Kasumi-1 (cell line): ENCODE measurements at places on chromosomes 3 and 15.
A peak's percentile ranks its signal among the peaks of the same experiment; 100 is the strongest.

- no peak for DNase-seq
Measured at GRCh38 chr3:195788711-195789581, 22.8 kb downstream of the MUC4 start.

DNA sequence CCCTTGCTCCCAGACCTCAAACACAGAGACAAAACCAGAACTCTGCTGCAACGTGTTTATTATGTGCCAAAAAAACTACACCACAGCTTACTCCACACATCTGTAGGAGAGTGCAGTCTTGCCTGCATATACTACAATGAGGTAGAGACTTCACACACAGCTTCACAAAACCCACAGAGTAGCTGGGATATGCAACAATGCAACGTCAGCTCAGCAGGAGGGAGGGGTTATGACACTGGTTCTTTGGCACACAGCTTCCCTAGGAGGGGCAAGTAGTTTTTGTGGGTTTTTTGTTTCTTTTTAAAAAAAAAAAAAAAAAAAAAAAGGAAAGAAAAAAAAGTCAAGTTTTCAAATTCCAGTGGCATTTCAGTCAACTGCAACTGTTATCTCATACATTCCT, 2.9 kb upstream of the RPS17 start:
- DNase-seq, result no peak

DNA sequence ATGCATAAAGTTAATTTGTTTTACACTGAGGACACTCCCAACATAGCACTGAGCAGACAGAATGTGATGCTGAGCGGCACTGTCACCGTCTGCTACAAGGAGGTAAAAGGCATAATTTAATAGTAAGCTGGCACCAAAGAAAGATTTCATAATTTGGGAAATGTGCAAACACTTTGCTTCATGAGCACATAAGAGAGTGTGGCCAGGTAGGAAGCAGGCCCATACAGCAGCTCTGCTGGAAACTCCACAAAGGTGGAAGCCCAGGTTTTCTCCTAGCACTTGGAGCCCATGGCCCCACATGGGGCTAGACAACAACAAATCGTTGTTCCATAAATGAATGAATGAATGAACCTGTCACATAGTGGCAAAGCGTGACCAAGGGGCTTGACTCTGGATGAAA, 68.5 kb upstream of the CACNA2D3 start:
- no peak for DNase-seq

DNA sequence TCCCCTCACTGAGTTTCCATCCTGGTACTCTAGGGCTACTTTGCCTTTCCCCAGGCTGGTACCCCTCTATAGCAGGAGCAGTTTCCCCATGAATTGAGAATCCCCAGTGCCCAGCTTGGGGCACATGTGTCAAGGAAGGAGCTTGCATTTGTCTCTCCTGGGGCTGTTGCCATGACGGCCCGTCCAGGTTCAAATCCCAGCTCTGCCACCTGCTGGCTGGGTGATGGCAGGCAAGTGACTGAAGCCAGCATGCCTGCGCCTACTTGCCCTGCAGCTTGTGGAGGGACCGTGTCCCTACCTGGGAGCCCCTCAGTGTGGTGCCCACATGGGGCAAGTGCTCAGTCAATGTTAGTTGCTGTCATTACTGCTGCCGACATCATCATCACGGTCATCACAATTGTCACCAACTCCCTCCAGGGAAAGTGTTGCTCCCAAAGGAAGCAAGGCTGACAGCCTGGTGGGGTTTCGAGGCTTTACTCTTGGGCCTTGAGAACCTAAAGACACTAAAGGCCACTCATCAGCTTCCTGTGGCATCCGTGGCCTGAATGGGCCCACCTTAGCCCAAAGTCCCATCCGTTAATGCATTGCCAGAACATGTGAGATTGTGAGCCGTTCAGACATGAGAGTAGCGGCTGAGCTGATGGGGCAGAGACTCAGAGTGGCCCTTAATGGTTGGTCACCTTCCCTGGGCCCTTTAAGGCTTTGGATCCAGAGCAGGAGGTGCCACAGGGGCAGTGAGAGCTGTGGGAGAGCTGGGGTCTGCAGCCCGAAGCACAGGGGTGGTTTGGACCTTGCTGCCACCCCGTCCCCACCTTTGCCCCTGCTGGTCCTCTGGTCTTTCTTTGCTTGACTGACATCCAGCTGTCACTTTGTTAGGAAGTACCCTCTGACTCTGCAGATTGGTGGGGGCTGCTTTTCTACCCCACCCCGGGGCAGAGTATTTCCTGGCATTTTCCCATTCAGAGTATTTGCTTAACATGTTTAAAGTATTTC, 144.4 kb downstream of the DNAJB8 start:
- DNase-seq, result peak; percentile 51

GRCh38 chr15:45376967-45377608, 1.3 kb downstream of the GATM start:
- DNase-seq, result no peak

DNA sequence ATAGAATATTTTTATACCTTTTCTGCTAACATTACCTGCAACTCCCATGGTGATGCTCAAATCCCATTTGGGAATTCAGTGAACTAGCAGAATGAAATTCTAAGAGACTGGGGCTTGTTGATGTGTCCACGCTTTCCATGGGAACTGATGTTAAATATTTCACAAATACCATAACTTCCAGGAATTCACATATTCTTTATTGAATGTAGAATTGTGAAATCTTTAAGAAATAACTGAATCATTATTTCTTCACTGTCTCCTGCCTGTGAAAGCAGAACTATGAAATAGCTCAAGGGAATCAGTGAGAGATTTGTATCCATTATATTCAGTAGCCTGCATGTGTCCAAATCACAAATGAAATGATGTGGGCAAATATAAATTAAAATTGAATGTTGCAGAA, 130.8 kb downstream of the SERPINI1 start:
- no peak for DNase-seq

DNA sequence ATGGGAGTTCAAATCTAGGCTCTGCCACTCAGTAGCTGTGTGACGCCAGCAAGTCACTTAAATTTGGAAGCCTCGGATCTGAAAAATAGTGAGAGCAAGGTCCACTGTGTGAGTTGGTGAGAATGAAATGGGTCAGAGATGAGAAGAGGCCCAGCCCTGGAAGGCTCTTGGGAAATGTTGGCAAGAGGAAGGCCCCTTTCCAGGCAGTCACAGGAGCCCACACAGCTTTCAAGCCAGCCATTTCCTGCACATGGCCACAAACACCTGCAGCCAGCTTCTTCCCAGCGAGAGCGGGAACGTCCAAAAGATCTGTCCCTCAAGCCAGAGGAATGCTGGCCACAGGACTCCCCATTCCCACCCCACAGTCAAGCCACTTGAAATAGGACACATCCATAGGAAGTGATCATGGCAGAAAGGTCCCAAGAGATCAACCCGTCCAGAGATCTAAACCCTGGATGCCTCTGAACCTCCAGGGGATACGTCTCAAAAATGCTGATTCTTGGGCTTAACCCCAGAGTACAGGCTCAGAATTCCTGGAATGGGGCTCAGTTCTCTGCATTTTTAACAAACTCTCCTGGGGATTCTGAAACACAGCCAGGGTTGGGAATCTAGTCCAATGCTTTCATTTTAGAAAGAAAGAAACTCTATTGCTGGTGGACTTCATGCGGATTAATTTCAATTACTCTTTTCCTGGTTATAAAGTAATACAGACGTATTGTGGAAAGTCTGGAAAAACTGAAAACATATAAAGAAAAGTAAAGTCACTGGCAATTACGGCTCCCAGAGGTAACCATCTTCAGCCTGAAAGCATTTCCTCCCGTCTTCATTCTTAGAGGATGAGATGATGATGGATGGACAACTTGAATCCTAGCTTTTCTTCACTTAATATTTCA, 35.9 kb downstream of the NTRK3 start:
- DNase-seq, result no peak

DNA sequence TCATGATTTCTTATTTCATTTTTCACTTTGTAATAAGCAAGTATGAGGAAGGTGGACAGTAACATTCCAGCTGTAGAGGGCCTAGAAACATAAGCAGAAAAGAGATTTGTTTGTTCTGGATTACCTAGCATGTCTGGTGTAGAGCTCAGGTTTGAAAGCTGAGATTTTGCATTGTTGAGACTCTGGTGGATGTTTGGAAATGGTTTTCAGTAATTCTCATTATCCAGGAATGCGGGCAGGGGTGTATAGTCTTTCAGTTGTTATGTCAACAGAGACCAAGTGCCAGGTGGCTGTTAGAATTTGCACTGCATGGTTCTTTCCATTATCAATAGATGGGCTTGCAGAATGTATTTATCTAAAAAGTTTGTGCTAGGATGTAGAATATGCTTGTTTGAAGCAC, 10.9 kb downstream of the GPD1L start:
- no peak for DNase-seq

- DNase-seq, result no peak
Measured at GRCh38 chr3:28122227-28122626, 119.2 kb upstream of the CMC1 start.

DNA sequence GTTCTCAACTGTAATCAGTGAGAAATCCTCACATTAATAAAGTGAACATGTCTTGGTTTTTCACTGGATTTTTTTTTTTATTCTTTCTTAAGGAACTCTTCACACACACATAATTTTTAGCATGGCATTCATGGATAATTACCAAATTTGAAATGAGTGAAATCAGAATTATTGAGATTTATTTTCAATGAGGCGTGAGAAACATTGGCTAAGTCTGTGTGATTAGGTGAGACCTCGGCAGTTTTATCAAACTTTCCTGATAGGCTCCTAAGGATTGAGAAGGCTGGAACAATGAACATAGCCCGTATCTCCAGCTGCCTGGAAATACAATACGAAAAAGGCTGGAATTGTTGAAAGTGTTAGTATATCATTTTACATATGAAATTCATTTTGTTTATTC, 35.5 kb downstream of the MDFIC2 start:
- DNase-seq, result no peak

GRCh38 chr3:148534089-148534988, 163.4 kb upstream of the AGTR1 start:
- no peak for DNase-seq

- no peak for DNase-seq
Measured at GRCh38 chr3:161430307-161430706, 59.0 kb upstream of the SPTSSB start.

- no peak for DNase-seq
Measured at GRCh38 chr15:73865904-73866303, 7.5 kb upstream of the TBC1D21 start.

GRCh38 chr3:53473422-53473821, 21.0 kb upstream of the CACNA1D start:
- DNase-seq, result no peak

DNA sequence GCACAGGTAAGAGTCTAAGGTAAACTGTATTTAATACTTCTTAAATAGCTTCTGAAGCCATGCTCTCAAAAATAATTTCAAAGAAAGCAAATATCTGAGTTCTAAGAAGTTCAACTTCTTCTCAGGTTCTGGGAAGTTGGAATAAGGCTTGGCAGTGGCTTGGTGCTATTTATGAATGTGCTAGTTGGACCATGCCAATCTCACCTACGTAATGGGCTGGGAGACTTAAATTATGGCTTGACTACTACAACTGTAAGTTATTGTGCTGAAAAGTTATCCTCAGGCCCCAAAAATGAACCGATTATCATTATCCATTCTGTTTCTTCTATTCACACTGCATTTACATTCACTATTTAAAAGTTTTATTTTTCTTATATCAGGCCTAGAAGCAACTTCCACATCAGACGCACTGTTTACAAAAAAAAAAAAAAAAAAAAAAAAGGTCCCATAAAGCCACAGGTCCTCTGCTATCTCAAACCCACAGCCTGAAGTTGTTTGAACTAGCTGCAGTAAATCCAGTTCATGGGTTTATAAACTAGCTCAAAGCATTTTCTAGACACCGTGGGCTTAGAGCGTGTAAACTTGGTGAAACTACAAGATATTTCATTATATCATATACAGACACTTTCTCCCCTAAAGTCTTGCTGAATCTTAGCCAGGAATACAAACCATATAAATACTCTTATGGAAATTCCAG, 3.4 kb downstream of the LRIG1 start:
- DNase-seq, result no peak

- DNase-seq, result no peak
Measured at GRCh38 chr3:101536266-101536665, 23.3 kb upstream of the SENP7 start.

GRCh38 chr3:139694542-139694941, 16.8 kb upstream of the NMNAT3 start:
- DNase-seq, result no peak

DNA sequence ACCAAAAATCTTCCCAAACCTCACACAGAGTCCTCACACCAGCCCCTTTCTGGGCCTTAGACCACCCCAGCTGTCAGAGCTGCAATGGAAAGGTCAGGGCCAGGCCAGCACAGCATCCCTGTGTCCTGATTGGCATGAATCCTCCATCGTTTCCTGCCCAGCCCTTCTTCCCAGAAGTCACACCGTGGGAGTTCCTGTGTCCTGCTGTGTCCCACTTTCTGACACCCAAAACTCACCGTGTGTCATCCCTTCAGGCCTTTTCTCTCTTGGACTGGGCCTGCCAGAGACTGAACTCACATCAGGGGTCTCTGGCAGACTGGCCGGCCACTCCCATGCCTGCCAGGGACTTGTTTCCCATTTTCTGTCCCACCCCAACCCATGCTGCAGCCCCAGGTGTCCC, 32.5 kb upstream of the CHRNB4 start:
- DNase-seq, result no peak

- DNase-seq, result no peak
Measured at GRCh38 chr3:160279657-160280056, 54.4 kb downstream of the C3orf80 start.

GRCh38 chr3:134430174-134430573, 55.6 kb downstream of the ANAPC13 start:
- no peak for DNase-seq

- no peak for DNase-seq
Measured at GRCh38 chr15:63500265-63501250, 3.8 kb upstream of the USP3 start.

DNA sequence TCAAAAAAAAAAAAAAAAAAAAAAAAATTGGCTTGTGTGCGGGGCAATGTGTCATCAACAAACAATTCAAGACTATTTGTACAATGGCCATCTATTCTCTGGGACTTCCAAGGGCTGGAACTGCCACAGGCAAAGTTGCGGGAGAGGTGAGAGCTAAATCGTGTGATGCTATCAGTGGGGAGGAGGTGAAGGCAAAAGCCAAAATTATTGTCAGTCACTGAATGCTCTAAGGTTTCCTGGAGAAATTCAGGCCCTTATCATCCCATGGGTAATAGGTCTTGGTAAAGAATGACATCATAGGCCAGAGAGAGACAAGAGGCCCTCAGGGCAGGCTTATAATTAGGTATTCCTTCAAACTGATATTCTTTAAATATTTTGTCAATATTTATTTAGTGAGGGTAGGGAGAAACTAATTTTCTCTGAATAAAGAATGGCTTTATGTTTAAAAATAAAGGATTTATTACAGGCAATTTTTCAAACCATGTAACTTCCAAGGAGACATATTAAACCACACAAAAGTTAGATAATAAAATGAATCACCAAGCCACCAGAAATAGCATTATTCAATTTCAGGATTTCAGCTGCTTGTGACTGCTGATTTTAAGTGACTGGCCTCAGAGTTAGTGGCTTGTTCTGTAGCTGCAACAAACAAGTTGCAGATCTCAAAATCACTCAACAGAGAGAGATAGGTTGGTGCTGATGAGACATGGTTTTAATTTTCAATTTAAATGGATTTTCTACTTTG, 226.3 kb upstream of the MRPL3 start:
- DNase-seq, result no peak

GRCh38 chr3:124246949-124247348, 255.0 kb upstream of the ROPN1 start:
- DNase-seq, result peak; percentile 10
